Activated T-cell treated with anti-CD3 and anti-CD28 coated beads for 48 hours (primary cell): ENCODE measurements at places on chromosomes 1 and 21.

DNA sequence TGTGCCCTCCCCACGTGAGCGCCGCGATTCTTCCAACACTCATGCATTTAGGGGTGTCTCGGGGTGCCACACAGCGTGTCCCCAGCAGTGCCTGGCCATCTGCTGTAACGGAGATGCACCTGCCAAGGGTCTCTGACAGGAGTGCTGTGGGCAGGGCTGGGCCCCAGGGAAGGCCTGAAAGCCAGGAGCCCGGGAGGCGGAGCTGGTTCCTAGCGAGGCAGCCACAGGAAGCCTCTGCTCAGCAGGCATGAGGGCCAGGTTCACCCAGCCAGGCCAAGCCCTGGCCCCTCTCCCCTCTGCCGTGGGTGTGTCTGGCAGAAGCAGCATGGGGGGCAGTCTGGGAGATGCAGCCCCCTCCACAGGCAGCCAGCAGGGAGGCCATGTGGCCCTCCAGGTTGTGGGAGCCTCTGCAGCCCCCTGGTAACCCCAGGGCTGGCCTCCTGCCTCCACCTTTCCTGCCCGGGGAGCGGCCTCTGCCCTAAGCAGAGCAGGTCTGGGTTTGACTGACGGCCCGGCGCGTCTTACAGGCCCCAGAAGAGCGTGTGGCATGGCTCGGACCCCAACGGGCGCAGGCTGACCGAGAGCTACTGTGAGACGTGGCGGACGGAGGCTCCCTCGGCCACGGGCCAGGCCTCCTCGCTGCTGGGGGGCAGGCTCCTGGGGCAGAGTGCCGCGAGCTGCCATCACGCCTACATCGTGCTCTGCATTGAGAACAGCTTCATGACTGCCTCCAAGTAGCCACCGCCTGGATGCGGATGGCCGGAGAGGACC lies 30.4 kb downstream of the SLC19A1 start:
- DNase-seq, result no peak

GRCh38 chr1:41758904-41759548 lies 159.7 kb downstream of the HIVEP3 start:
- DNase-seq, result no peak

DNA sequence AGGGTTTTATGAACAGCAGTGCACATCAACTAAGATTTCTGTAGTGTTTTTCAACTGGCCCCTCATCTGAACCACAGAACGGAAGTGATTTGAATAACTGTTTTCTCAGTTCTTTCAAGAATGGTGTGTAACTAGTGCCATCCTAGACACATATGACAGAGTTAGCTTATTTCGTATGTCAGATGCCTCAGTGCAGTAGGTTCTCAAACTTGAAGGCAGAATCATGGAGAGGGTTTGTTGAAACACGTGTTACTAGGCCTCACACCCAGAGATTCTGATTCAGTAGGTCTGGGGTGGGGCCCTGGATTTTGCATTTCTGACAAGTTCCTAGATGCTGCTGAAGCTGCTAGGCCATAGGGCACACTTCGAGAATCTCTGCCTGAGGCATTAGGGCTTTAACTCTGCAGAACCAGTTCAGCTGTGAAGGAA lies 49.0 kb downstream of the SCCPDH start:
- no peak for DNase-seq

GRCh38 chr1:169565335-169566271 lies 20.7 kb downstream of the F5 start:
- DNase-seq, result no peak

- DNase-seq, result no peak
Measured at GRCh38 chr1:8443558-8444194, 125.8 kb downstream of the SLC45A1 start.

DNA sequence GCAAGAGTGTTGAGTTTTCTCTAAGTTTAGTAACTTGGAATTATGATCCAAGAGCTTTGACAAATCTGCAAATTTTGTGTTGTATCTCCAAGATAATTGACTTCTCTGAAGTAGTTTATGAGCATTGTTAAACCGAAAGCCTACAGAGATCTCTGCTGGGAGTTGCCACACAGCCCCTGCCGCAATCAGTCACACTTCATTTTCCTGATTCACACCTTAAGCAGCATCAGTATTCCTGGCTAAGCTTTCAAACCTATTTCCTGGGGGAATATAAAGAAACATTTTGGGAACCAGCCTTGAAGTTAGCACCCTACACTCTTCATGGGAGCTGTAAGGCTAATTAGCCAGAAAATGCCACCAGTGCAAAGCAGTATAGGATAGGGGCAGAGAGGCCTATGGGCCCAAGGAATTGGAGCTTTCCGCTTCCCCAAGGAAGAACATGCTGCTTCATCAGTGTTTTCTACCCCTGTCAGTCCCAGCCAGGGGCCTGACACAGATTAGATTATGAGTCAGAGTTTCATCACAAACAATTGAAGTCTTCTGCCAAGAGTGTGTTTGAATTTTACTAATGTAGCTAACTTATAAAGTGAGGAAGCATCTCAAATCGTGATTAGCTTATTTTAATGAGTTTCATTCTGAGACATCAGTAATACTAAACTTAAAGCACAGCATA lies 23.2 kb upstream of the CACYBP start:
- DNase-seq, result no peak

DNA sequence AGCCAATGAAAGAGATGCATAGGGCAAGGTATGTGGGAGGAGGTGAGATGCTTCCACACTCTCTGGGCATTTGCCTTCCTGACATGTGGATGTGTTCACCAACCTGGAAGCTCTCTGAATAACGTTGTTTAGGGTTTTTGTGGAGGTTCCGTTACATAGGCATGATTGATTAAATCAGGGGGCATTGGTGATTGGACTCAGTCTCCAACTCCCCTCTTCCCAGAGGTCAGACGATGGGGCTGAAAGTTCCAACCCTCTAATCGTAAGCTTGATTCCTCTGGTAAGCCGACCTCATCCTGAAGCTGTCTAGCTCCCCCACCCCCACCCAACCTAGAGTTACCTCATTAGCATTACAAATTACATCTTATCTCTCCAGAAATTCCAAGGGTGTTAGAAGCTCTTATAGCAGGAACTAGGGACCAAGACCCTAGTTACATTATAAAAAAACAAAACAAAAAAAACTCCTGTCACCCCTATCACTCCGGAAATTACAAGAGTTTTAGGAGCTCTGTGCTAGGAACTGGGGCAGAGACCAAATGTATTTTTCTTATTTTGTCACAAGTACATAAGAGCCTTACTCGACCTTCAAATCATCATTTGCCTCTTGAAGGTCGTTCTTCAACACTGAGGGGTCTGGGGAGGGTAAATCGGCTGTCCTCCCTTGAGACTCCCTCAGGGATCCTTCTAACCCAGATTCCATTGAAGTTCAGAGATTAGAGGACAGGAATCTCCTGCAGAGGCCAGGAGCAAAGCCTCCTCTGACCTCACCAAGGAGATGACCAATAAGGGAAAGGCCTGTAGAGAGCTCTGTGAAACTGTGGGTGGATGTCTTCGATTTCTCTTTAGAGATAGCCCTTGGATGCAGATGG lies 58.2 kb downstream of the DNTTIP2 start:
- DNase-seq, result no peak

GRCh38 chr21:44845418-44846223 lies 27.8 kb upstream of the SUMO3 start:
- DNase-seq, result peak; percentile 61

- DNase-seq, result no peak
Measured at GRCh38 chr1:59908084-59908483, 18.5 kb downstream of the CYP2J2 start.

DNA sequence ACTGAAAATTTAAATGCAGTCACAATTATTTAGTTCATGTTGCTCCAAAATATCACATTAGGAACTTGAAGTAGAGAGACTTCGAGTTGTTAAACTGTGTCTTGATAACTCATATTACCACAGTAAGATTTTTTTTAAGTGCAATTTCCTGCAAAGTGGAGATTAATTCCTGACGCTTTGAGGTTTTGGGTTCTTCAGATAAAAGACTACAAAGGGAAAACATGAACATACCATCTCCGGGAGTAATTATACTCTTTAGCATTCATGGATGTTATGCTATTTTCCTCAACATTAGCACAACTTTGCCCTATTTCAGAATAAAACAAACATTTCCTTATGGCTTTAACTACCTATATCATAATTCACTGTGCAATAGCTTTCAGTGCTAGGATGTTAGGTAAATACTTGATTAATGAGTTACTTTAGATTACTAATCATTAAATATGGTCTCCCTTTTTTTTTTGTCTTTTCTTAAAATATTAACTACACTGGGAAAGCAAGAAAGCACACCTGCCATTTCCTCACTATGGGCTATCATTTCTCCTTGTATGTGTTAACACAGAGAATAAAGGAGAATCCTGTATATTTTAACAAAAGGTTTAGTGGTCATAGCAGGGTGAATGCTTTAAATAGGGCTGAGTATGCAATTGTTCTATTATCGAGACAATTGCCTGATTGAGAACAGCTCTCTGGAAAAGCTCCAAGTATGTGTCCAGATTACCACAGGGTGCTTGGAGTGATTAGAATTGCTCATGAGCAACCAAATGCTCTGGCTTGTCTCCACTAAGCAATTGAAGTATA lies 252.5 kb upstream of the C1orf105 start:
- no peak for DNase-seq
